ENCODE measurements at places on chromosomes 16 and 17.

DNA sequence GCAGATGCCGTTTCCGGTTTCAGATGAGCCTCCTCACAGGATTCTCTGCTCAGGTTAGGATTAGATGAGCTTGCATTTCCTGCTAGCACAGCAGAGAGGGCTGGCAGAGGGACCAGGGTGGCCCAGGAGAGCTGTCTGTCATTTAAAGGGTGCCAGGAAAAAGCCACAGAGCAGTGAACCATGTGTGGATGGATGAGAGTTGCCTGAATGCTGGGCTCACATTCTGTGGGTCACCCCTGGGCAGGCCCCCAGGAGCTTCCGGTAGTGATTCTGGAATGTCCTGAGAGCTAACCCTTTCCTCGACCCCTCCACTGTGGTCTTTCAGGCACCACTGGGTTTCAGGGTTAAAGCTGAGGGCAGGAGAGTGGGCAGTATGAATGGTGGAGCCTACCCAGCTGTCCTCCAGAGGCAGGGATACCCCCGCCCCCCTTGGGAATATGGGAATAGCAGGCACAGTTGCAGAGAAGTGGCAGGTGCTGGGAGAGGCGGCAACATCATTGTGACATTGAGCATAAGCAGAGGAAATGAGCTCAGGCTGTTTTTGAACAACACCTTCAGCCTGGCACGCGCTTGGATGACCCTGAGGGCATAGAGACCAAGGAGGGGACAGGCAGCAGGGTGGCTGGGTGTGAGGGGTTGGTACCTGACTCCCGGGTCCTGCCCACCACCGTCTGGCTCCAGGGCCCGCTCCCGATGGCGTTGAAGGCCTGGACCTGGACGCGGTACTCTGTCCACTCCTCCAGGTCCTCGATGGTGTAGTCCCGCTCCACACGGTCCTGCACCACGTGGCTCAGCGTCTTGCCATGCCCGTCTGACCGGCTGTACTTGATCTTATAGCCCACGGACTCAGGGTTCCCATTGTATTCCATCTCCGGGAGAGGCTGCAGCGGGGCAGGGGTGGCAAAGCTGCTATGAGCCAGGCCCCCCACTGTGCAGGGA lies 83.0 kb upstream of the CDC42EP4 start:
- DNase-seq: no peak

DNA sequence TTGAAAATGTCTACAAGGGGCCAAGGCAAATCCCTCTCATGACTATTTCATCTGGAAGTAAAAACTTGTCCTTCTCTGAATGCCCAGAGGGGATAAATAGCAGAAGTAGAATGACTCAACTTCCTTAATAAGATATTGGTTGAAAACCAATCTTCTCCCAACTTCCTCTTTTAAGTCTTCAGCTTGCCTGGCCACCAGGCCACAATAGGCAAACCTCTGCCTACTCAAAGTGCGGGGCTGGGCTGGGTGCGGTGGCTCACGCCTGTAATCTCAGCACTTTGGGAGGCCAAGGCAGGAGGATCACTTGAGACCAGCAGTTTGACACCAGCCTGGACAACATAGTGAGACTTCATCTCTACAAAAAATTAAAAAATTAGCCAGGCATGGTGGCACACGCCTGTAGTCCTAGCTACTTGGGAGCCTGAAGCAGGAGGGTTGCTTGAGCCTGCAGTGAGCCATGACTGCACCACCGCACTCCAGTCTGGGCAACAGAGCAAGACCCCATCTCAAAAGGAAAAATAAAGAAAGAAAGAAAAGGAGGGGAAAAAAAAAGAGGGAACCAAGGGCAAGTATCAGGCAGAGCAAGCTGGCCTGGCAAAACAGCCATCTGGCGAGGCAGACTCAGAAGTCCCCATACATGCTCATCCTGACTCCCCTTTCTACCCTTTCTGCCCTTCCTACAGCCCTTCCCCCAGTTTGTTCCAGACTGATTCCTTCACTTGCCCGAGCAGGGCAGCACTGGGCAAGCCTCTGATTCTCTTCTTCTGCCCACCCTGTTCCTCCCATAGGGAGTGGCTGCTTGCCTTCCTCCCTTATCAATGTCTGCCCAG lies 20.6 kb downstream of the MAP3K14 start:
- DNase-seq: no peak

DNA sequence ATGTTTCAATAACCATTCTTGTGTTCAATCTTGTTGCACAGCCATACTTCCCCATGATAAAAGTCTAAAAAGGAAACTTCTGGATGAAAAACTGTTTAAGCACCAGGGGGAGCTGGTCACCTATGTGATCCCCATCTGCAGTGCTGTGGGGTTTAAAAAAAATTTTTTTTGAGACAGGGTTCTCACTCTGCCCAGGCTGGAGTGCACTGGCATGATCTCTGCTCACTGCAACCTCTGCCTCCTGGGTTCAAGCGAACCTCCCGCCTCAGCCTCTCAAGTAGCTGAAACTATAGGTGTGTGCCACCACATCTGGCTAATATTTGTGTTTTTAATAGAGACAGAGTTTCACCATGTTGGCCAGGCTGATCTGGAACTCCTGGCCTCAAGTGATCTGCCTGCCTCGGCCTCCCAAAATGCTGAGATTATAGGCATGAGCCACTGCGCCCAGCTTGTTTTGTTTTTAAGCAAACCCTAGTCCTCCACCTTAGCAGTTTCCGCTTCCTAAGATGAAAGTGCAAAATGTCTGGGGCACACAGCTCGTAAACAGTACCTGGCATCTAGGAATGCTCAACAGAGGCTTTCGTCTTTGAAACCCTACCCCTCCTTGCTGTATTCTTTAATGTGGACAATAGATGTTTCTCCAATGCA lies 25.4 kb downstream of the DNAJA2 start:
- peak; percentile 6 for DNase-seq

DNA sequence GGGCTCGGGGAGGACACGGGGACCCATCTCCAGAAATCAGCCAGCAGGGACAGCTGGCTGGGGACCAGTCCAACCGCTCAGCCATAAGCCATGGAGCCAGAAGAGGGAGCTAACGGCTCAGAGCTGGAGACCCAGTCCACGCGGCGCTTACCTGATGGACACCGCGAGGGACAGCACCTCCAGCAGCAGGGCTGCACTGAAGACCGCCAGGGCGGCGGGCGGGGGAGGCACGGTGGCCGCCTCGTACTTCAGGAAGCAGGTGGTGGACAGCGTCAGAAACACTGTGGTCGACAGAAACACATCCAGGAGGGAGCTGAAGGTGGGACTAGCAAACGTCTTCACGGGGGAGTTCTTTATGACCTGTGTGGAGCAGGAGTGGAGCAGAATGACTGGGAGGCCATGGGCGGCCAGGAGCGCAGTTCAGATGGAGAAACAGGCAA lies 102.6 kb upstream of the CREBBP start:
- peak; percentile 30 for DNase-seq

- DNase-seq: no peak
These were observed 37.8 kb downstream of the CYB5D2 start for GRCh38 chr17:4180791-4181190.
